Activated T-helper 17 cell treated with anti-CD3 and anti-CD28 coated beads, Interleukin-2, amount 50 U/mL, for 72 hours (primary cell): ENCODE measurements at places on chromosomes 5 and 9. TPM values are rescaled to one million over a fixed set of nuclear protein-coding genes. Genes with fewer than 3 reads are reported as not detected.

PRRT1B gene
- not detected for total RNA-seq

DNA sequence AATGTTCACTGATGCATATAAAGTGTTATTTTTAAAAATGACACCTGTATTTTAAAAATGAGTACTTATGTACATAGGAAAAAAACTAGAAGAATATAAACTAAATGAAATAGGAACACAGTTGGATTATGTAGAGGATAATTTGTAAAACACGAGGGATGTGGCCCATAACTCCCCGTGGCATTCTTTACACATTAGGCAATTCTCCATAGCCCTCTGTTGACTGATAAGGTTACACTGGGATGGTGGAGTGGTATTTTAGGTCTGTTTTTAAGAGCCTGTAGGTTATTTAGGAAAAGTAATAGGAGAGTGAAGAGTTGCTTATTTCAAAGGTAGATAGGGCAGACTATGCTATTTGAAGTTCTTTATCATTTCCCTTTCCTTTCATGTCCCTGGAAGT lies 1.8 kb downstream of the CAVIN4 start:
- ATAC-seq, result no peak

DNA sequence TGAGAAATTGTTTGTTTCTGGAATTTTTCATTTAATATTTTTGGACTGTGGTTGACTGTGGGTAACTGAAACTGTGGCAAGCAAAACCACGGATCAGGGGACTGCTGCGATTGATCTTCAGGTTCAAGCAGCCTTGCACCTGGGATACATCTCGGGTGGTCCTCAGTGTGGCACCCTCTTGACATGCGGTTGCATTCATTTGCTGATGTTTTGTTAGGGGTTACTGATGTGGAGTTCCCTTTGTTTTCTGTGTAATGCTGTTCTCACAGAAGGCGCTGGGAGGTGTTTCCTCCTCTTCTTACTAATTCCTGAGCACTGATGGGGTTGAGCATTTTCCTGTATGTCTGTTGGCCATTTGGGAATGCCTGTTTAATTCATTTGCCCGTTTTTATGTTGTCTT lies 60.4 kb downstream of the EHMT1 start:
- ATAC-seq, result no peak

ODF2 gene
- total RNA-seq, result 49.4 TPM

DNA sequence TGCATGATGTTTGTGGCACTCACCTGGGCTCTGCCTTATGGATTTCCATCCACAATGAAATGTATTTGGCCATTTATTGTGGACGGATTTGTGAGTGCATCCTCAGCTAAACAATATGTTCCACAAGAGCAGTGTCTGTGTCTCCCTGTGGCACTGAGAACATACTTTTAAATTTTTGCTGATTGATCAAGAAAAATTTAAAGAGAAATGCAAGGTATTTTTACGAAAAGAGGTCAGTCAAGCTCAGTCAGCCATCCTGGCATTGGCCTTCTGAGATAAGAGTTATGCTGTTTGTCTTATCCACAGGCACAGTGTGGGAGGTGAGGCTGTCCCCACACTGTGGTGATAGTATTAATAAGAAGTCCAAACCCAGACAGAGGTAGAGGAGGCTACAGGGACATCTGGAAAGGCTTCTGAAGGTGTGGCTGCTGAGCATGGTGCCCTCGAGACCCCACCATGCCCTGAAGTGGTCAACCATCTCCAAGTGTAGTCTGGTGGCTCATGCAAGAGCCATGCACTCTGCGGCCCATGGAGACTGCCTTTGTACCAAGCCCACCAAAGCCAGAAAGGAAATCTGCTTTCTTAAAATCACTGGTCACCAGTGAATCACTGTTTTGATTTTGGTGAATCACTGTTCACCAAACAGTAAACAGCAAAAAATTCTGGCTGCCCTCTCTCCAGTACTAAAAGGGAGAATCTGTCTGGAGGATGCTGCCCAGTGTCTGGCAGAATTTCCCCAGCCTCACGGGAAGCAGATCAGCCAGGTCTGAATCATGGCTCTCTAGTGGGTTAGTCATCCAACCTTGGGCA lies 28.8 kb downstream of the SPOCK1 start:
- ATAC-seq, result no peak

DNA sequence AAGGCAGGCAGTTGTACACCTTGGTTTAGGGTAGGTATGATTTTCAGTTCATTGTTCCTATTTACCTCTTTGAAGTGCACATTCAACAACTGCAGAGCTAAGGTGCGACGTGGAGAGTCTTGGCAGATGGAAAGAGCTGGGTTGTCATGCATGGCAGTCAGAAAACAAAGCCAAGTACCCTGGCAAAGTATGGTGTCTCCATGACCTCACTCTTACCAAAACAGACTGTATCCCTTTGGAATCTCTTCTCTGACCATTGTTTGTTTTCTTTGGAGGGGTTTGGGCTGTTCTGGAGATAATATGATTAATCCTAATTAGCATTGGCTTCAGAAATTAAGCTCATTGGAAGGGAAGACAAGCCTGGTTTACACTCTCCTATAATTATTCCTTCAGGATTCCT lies 665.7 kb downstream of the DNAH5 start:
- no peak for ATAC-seq

DNA sequence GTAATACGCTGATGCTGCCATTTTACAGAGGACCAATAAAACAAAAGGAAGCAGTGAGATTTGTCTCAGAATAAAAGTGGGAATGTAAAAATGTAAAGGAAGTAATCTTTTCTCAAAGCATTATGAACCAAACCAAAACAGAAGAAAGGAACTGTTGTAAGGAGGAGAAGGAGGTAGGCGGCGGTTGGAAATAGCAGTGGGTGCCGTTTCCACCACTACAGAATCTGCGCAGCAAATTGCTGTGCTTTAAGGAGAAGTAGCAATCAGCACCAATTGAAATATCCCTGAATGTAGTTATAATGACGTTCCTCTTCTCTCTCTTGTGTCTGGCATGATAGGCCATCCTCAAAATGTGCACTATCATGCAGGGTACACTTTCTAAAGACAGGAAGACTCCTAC lies 455.1 kb upstream of the TLE4 start:
- ATAC-seq, result no peak
